ENCODE measurements at places on chromosomes 16 and 17. TPM values are rescaled to one million over a fixed set of nuclear protein-coding genes. Genes with fewer than 3 reads are reported as not detected.

IGFBP4 gene
- 676 TPM for total RNA-seq

ARHGAP27 gene
- 18.4 TPM for total RNA-seq

DNA sequence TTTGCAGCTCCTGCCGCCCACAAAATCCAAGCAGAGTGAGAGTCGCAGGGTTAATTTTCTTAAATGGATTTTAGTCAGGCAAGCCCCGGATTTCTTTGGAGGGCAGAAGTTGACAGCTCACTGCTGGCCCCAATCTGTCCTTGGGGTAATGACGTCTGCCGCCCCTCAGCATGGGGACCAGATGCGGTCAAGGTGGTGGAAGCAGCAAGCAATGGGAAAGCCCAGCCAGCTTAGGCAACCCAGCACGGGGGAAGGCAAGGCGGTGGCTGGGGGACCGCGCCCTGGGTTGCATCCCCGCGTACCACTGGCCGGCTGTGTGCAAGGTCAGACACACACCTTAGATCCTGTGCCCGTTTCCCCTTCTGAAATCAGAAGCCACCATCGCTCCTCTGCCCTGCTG lies 321.7 kb downstream of the C16orf95 start:
- DNase-seq: no peak

DNA sequence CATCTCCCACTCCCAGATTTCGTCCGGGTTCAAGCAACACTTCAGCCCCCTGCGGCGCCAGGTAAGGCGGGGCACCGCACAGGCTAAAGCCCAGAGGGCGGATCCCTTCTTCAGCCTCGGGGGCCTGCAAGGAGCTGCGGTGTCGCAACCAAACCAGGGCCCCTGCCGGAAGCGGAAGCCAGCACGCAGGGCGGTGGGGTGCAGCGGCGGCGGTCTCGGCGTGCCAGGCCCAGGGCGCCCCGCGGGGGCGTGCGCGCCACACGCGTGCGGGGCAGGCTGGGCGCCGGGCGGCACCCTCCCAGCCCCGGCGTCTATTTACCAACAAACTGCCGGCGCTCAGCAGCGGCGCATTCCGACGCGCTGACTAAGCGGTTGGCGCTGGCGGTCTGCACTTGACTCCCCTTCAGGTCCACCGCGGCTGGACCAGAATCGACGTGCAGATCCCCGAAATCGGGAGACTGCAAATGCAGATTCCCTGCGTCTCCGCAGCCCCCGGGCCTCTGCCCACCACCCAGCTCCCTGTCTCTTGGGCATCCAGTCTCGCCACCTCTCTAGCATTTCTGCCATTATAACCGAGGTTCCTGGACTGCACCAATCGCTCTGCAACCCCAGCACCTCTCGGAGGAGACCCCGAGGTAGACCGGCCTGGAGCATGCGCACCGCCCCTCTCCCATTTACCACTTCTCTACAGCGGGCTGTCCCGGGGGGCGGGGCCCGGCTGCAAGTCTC lies 421 bp upstream of the DLX4 start:
- no peak for DNase-seq

DNA sequence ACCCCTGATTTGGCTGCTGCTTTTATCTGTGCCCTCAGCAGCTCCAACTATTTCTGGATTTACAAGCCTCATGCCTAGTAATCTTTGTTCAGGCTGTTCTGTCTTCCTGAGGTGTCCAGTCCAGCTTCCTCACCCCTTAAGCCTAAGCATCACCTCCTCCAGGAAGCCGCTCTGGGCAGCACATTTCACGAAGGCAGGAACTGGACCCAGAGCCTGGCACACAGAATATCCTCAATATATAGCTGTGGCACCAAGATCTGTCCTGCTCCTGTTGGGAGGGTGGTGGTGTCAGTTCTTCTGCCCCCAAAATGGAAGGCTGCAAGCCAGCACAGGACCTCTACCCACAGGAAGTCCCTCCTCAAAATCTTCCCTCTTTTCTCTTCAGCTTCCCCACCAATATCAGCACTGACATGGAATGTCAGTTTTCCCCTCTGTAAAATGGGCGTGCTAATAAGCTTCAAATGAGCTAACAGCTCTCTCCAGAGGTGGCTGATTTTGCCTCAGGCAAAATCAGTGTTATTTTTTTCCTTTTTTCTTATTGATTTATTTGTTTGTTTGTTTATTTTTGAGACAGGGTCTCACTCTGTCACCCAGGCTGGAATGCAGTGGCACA lies 6.9 kb upstream of the NEUROD2 start:
- no peak for DNase-seq

GRCh38 chr16:2769100-2769529 lies 8.0 kb downstream of the ELOB start:
- no peak for DNase-seq

DNA sequence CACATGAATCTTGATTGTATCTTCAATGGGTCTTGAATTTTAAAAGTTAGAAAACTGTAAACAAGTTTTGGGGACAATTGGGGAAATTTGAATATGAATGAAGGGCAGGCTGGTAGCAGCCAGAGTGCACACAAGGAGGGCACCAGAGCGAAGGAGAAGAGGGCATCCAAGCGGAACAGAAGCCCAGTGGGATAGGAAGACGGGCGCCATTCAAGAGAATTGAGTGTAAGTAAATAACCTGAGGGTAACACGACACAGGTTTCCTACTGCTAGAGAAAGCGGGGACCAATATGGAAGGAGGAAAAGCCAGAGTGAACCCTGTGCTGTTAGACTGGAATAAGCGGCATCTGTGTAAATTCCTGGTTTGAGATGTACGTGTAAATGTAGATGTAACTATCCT lies 115.1 kb upstream of the CCL2 start:
- no peak for DNase-seq

- no peak for DNase-seq
Measured at GRCh38 chr17:40724656-40725055, 21.1 kb upstream of the KRT24 start.

DNA sequence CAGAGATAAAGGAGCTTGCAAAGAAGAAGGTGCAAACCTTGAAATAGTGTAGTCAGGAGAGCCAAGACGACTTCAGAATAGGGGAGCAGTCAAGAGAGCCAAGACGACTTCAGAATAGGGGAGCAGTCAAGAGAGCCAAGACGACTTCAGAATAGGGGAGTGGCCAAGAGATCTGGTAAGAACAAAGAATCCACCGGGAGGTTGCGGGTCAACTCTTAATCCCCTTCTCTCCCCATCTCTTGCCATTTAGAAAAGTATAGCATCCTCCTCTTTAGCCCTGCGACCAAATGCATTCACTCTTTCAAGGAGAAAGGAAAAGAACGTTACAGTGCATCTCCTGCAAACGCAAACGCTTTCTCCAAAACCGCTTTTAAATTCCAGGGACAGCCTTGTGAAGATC lies 713 bp downstream of the KNOP1 start:
- DNase-seq: no peak

DNA sequence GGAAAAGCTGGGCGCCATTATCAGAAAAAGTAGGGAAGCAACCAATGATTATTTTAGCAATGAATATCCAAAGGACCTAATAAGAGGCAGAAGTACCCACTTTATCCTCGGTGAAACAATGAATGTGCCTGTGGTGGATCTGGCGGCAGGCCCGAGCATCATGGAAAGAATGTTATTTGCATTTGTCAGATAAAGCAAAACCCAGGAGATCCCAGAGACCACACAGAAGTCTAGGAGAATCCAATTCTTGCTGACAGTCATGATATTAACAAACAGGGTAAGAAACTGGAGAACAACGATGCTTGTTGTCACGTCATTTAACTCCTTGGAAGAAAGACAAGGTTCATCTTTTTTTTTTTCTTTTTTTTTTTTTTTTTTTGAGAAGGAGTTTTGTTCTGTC lies 12.0 kb upstream of the TNRC6A start:
- DNase-seq: peak; percentile 67

HSD17B2 gene
- not detected for total RNA-seq

DNA sequence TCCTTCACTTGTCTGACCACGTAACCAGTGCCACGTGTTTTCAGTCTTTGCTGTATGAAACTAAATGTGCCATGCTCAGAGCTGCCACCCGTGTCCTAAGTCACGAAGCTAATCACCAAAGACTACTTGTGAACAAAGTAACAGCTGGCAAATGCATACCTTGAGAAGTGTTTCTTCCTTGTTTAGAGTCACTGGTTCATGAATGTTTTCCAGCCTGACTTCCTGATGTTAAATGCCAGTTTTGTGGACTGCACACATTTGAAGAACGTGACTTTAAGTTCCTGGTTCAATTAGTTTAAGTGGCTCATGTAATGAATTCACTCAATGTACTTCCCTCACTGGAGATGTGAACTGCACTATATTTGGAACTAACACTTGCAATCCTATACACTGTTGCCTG lies 19.9 kb upstream of the KPNB1 start:
- no peak for DNase-seq

HS3ST3A1 gene
- total RNA-seq: not detected

DNA sequence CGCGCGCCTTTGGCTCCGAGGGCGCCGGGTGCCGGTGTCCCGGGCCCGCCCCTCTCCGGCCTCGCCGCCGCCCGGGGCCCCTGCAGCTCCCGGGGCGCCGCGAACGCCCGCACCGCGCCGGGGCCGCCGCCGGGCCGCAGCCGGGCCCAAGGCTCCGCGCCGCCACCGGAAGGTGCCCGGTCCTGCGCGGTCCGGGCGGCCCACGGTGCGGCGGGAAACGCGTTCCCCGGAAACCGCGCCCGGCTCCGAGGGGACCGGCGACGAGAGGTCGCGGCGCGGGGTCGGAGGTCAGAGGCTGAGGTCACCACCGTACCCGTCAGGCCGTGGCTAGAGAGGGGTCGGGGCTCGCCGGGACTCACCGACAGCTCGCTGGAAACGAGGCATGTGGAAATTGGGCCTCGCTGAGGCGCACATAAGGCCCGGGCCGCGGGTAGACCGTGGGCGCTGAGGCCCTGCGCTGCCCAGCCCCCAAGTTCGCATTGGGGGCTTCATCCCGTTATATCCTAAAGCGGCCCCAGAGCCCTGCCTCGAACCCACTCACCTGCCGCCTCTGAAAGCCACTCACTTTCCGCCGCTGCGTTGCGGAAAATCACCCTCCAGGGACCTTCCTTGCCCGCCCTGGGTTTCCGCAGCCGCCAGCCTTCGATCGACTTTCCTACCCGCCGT lies at the start of gene DUS1L:
TSS of gene DUS1L (minus strand) at position 167 of the 666 bp plus-strand sequence. CDS start 745 bp downstream, outside the sequence.
- no peak for DNase-seq

GRCh38 chr17:4548061-4548461 lies 7.1 kb downstream of the MYBBP1A start:
- DNase-seq: no peak

- no peak for DNase-seq
Measured at GRCh38 chr16:67942510-67943255, 1.2 kb downstream of the LCAT start.

- no peak for DNase-seq
Measured at GRCh38 chr17:50685691-50686493, 21.8 kb downstream of the ANKRD40 start.

EFCAB5 gene
- 0.22 TPM for total RNA-seq

NUDT7 gene
- 4.3 TPM for total RNA-seq

ZFHX3 gene
- 39.6 TPM for total RNA-seq

GRCh38 chr17:50764734-50765149 lies 2.6 kb downstream of the ANKRD40CL start:
- no peak for DNase-seq

DNA sequence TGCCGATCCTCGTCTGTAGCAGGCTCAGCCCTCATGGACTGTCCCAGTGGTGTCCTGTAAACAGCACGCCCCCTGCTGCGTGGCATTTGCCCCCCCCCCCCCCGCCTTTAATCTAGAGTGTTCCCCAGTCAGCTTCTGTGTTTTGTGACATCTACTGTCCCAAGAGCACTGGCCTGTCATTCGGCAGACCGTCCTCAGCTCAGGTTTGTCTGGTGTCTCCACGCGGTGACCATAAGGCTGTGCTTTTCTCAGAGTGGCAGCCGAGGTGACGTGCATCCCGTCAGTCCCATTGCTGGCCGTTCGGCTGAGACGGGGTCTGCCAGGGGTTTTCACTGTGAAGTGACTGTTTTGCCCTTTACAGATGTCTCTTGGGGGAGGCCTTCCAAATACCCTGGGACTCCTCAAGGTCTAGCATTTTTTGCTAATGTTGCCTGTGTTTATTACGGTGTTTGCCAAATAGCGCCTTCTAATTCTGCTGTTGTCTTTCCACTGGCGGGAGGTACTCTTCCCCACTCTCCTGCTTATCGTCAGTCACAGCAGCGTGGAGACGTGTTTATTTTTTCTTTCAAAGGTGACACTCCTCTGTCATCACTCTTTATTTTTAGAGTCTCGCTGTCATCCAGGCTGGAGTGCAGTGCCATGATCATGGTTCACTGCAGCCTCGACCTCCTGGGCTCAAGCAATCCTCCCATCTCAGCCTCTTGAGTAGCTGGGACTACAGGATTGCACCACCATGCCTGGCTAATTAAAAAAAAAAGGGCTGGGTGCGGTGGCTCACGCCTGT lies 5.7 kb upstream of the MRPL12 start:
- no peak for DNase-seq

DNA sequence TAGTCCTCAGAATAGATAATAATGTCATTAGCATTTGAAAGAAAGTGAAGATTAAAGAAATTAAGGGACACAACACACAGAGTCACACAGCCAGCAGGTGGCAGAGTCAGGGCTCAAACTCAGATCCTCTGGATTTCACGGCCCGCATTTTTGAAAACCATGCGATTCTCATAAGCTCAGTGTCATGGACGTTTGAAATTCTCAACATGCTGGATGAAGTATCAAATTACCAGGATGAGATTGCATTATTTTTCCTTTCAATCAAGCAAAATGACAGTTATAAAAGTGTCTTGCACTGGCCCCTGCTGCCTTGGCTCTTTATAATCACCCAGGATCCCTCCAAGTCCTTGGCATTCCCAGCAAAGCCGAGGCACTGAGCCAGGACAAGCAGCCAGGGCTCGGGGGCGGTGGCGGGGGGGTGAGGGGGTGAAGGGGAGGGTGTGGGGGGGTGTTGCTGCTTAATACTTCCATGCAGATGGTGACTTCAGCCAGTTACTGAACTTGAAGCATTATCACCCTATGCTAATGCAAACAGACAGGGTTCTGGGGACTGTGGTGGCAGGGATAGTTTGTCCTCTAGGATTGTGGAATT lies 6.6 kb upstream of the BMERB1 start:
- peak; percentile 80 for DNase-seq

- DNase-seq: no peak
Measured at GRCh38 chr17:82365606-82366295, 5.8 kb upstream of the UTS2R start.

DNA sequence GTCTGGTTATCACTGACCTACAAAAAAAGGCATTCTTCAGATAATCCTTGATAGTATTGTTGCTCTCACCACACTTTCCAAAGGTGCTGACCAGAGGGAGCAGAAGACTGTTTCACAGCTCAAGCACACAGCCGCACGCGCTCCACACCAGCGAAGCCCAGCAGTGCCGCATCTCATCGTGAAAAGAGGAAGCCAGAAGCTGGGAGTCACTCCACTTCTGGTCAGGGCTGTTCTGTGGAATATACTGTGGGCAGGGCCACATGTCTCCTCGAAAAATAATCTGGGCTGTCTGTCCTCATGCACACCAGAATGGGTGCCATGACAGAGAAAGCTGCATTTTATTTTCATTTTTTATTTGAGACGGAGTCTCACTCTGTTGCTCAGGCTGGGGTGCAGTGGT lies 7.3 kb upstream of the PRSS36 start:
- DNase-seq: no peak

QRICH2 gene
- 8.4 TPM for total RNA-seq

- DNase-seq: no peak
Measured at GRCh38 chr17:4728124-4728523, 3.1 kb upstream of the MED11 start.

Measured in tibial nerve (tissue), 4 donors.